ENCODE measurements at places on chromosomes 5 and 9. TPM values are rescaled to one million over a fixed set of nuclear protein-coding genes. Genes with fewer than 3 reads are reported as not detected.

- DNase-seq: no peak
Observed at GRCh38 chr9:37917801-37918664, 14.1 kb upstream of the SLC25A51 start.

GRCh38 chr5:176157656-176158055 lies 80.6 kb upstream of the SIMC1 start:
- DNase-seq: no peak

Gene IL4
- total RNA-seq: not detected

DNA sequence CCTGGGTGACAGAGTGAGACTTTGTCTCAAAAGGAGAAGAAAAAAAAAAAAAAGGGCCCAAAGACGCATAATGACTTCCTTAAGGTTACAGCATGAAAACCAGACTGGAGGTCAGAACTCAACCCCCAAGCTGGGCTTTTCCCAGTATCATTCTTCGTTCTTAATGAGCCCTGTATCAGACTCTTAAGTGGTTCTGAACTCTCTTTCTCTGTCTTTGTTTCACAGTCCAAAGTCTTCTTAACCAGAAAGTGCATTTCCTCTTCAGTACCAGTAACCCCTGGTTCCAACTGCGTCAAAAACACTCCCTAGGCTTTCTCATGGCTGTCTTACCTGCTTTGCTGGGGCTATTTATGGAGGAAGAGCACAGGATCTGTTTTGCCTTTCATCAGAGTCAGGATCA lies 38.4 kb upstream of the SHB start:
- no peak for DNase-seq

- DNase-seq: no peak
Observed at GRCh38 chr9:129313331-129313955, 135.4 kb upstream of the IER5L start.

GRCh38 chr5:37721447-37721871 lies 118.4 kb downstream of the GDNF start:
- no peak for DNase-seq

- no peak for DNase-seq
Observed at GRCh38 chr5:144227363-144227999, 56.8 kb downstream of the KCTD16 start.

GRCh38 chr5:81783401-81783800 lies 32.5 kb upstream of the SSBP2 start:
- DNase-seq: no peak

DNA sequence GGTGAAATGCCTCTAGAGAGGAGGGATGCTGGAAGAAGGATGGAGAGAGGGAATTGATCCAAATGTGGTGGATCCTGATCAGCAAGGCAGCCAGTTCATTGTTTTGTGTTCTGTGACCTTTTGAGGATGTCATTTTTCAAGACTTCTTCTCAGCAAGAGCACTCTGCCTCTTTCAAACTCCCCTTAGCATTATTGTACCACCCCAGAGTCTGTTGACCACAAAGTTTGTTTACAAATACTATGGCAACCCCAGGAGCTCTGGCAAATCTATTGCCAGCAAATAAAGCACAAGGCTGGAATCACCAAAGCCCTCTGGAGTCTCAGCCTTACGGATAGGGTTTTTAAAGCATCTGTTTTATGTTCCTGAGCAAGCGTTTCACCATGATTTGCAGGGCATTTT lies 76.2 kb upstream of the SLC1A3 start:
- no peak for DNase-seq

DNA sequence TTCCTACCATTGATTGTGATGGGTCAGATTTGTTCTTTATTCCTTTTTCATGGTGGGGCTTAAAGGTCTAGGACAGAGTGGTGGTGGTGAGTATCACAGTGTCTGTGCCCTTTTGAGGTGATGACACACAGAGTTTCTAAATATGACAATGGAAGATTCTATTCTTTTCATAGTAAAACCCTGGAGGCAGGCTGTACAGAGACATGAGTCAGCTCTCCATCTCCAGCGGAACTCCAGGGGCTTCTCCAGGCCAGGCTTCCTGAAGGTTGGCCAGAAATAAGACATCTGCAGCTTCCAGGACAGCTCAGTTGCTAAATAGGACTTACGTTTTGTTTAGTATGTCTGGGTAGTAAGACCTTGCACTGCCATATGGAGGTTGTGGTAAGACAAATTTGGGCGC lies 229.5 kb downstream of the CD180 start:
- no peak for DNase-seq

Gene CAVIN4
- total RNA-seq: 0.83 TPM

Gene DOLK
- 19.0 TPM for total RNA-seq

GRCh38 chr5:160001457-160001856 lies 7.5 kb upstream of the TTC1 start:
- DNase-seq: no peak

DNA sequence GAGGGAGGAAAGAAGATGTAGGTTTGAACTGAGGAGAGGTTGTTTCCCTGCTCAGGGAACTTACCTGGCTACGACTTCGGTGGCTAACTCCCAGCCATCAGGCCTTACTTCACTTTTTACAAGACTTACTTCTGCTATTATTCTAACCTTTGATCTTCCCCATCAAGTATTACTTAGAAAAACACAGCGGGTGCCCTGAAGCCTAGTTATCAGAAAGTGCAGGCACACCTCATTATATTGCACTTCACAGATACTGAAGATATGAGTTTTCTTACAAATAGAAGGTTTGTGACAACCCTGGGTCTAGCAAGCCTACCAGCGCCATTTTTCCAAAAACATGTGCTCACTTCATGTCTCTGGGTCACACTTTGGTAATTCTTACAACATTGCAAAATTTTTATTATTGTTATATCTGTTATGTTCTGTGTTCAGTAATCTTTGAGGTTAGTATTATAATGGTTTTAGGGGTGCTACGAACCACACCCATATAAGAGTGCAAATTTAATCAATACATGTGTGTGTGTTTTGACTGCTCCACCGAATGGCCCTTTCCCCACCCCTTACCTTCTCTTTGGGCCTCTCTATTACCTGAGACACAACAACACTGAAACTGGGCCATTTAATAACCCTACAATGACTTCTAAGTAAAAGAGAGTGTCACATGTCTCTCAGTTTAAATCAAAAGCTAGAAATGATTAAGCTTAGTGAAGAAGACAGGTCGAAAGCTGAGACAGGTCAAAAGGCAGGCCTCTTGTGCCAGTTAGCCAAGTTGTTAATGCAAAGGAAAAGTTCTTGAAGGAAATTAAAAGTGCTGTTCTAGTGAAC lies 2102.7 kb upstream of the WWC1 start:
- no peak for DNase-seq

DNA sequence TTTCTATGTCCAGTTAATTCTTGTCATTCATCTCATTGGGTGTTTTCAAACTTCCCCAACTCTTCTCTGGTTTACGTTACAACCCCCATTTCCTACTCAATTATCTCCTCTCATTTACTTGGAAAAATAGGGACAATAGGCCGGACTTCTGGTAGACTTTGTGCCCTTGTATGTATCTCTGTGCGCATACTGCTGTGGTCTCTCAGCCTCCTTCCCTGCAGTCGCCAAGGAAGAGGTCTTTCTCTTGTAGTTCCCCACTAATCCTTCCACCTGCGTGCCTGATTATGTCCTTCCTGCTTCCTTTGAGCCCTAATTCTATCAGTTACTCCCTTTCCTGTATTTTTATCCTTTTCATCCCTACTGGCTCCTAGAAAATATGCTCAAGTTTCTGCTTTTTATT lies 176.3 kb downstream of the GDNF start:
- DNase-seq: no peak

Gene OLFM1
- not detected for total RNA-seq

GRCh38 chr9:111524731-111525055 lies 286 bp upstream of the ZNF483 start:
- DNase-seq: no peak

- no peak for DNase-seq
Observed at GRCh38 chr9:115730396-115730795, 423.2 kb upstream of the PAPPA start.

DNA sequence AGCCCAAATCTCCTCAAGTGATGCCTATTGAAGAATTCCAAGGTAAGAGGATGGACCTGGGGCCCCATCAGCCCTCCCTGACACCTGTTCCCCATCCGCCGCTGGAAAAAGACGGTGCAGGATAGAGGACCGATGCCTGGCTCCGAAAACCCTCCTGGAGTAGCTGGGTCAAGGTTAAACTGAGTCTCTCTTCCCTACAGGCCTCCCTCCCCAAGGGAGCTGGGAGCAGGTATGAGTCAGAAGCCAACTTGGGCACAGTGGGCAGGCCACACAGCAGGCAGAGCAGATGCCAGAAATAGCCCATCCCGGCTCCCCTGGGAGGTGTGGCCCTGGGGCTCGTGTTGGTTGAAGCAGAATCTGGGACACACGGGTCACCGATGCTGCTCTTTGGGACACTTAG lies 75.6 kb downstream of the NTNG2 start:
- DNase-seq: no peak

DNA sequence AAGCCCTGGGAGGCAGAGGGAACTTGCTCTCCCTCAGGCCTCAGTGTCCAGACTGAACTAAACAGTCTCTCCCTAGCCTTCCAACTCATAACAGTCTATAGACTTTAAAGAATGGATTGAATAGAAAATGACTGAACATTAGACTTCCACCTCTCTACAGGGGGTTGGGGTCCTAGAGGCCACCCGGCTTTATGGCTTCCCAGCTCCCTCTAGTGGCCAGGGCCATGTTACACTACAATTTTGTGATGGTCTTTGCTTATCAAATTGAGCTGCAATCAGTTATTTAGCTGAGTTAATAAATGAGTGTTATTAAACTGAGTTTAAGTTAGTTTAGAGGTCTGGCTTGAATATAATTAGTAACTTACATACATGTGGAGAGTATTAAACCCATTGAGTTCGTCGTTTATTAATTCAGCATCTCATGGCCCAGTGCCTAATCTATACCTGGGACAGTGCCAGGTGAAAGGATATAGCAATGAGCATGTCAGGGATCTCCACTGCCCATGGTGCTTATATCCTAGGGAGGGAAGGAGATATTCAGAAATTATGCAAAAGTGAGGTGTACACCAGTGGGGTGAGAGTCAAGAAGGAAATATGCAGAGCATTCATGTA lies 105.2 kb downstream of the SH3TC2 start:
- DNase-seq: peak; percentile 45

GRCh38 chr5:159409801-159410200 lies 79.5 kb upstream of the IL12B start:
- DNase-seq: no peak

GRCh38 chr5:52448111-52448510 lies 339.6 kb upstream of the ITGA1 start:
- DNase-seq: no peak

DNA sequence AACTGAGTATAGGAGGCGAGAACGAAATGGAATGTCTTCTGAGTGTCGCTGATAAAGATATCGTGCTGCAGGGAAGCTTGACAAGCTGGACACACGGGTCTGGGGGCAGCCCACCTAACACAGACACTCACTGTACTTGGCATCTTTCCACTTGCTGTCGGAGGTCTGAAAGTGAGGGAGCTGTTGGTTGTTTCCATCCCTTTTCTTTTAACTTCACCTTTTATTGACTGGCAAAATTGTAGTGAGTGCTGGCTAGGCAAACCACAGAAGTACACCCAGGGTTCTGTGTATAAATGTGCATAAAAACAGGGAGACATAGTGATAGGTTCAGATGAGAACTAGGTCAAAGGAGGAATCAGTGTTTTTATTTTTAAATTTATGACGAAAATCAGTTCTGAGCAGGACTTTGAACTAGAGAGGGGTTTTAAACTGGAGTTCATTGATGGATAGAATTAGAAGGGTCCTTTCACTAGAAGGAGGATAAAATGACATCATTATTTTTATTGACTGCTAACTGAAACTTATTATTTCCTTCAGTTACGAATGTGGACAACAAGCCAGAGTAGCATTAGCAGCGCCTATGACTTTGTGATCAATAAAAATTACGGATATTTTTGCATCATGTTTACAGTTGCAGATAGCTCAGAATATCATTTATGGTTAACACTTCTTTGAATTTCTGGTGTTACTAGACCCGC lies 817 bp downstream of the GAPVD1 start:
- no peak for DNase-seq

- DNase-seq: no peak
Observed at GRCh38 chr5:178350361-178351220, 118.0 kb upstream of the PHYKPL start.

- DNase-seq: no peak
Observed at GRCh38 chr9:114603248-114603647, 7.8 kb upstream of the TMEM268 start.

Gene CCDC192
- total RNA-seq: not detected

DNA sequence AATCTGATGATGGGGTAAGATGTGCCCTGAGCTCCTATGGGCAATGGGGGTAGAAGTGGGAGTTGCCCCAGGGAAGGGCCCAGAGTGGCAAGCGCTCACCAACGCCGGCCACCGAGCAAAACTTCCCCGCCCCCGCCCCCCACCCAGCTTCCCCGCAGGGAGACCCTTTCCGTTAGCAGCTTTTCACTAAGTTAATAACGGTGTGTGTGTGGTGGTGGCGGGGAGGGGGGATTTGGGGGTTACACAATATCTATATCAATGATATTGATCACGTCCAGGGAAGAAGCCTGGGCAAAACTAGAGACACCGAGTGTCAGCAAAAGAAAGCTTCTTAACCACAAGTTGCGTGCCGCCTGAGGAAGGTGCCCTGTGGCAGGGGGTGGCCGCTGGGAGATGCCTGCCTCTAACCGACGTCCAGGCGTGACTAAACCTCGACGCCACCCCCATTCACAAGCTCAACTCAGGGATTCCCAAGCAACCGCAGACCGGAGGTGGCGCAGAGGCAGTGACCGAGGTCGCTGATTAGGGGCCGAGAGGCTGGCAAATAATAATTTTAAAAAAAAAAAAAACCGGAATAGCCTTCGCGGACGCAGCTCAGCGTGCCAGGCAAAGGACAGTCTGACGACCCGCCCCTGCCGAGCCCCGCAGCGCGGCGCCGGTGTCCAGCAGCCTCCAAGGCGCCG lies 222.6 kb downstream of the MEF2C start:
- peak; percentile 79 for DNase-seq

DNA sequence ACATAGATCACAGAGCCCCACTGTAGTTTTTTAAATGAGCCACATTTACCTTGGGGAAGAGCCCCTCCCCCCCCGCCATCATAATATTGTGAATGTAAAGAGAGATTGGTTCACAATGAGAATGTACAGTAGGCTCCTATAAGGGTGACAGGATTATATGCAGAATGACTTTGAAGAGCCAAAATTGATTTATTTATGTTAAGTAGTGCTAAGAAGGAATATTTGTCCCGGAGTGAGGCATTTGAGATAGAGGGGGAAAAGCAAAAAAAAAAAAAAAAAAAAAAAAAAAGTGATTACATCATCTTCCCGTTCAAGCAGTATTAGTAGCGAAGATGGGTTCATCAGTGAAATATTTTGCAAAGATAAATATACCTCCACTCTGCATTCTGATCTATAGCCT lies 73.9 kb downstream of the PIK3R1 start:
- no peak for DNase-seq

Gene TCF7
- total RNA-seq: 8.9 TPM

DNA sequence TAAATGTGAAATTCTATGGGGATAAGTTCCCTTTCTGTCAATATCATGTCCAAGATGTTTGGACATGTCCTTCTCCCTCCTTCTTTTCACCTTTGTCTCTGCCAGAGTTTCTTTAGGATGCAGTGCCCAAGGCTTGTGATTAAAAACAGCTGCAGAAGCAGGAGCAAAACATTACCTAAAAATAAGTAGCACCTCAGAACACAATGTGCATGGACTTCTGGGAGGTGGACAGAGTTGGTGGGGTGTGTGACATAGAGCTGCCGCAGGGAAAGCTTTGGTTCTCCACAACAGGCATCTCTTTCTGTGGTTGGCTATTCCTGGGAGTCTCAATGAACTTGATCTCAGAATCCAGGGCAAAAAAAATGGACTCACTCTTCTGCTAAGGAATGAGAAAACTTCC lies 97.0 kb downstream of the SEC61B start:
- no peak for DNase-seq

Gene PCDHGA11
- total RNA-seq: 0.22 TPM

Gene SPATA6L
- total RNA-seq: 7.1 TPM
